Mammary microvascular endothelial cell (primary cell): ENCODE measurements at places on chromosomes 12 and 14. TPM values are rescaled to one million over a fixed set of nuclear protein-coding genes. Genes with fewer than 3 reads are reported as not detected.

PLEKHH1 gene
- total RNA-seq: 0.05 and 0.13 TPM in 2 replicates

PRH2 gene
- total RNA-seq: not detected in 2 replicates

SDR9C7 gene
- total RNA-seq: not detected in 2 replicates

PRB2 gene
- not detected in 2 replicates for total RNA-seq

HAL gene
- 0.74 TPM in 1 of 2 replicates, not detected in the other for total RNA-seq

IL22 gene
- not detected in 2 replicates for total RNA-seq

MANSC1 gene
- total RNA-seq: 31.1 and 43.1 TPM in 2 replicates

YY1 gene
- total RNA-seq: 34.1 and 36.2 TPM in 2 replicates

CLEC12A gene
- total RNA-seq: not detected in 2 replicates

BCL11B gene
- total RNA-seq: 0.13 TPM in 1 of 2 replicates, not detected in the other

BBS10 gene
- total RNA-seq: 8.9 and 10.3 TPM in 2 replicates
